WTC11 (cell line): ENCODE measurements at places on chromosomes 16 and 17.

DNA sequence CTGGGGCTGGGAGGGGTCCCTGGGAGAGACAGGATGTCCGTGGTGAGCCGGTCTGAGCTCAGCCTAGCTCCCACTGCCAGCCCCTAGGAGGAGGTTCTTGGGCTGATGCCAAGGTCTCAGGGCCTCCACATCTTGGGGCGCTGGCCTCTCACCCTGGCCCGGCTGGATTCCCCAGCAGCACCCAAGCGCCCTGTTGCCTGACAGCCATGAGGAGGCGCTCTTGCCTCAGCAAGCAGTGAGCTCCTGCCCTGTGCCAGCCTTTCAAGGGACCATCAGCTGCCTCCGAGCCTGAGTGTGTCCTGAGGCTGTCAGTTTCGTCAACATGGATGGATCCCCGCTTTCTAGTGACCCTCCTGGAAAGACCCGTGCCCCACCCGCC is 234.9 kb upstream of the CIBAR2 start:
- no peak overlapping the region for H3K27ac ChIP-seq
- H3K4me3 ChIP-seq = no peak overlapping the region
- DNase-seq = peak; percentile 77
- H3K27me3 ChIP-seq = no peaks in the 10 kb centered on the region; the same call in 1 of the 2 replicates
- H3K4me1 ChIP-seq = peaks cover 10% of the 10 kb centered on the region
- H3K36me3 ChIP-seq = no peaks in the 10 kb centered on the region

- peaks cover 5% of the 10 kb centered on the region; the same call in 1 of the 2 replicates for H3K36me3 ChIP-seq
- no peak overlapping the region for H3K27ac ChIP-seq
- no peaks in the 10 kb centered on the region; the same call in 1 of the 2 replicates for H3K27me3 ChIP-seq
- no peaks in the 10 kb centered on the region for H3K4me1 ChIP-seq
- H3K4me3 ChIP-seq = no peak overlapping the region
Measured at GRCh38 chr16:16850274-16850673, 471.3 kb downstream of the NPIPA7 start.

- H3K27ac ChIP-seq = no peak overlapping the region
- DNase-seq = peak; percentile 73
- H3K27me3 ChIP-seq = no peaks in the 10 kb centered on the region
- H3K4me3 ChIP-seq = no peak overlapping the region
- no peaks in the 10 kb centered on the region for H3K4me1 ChIP-seq
- peaks cover 10% of the 10 kb centered on the region; the same call in 1 of the 2 replicates for H3K36me3 ChIP-seq
Measured at GRCh38 chr17:75504347-75505151, 10.8 kb downstream of the CASKIN2 start.

DNA sequence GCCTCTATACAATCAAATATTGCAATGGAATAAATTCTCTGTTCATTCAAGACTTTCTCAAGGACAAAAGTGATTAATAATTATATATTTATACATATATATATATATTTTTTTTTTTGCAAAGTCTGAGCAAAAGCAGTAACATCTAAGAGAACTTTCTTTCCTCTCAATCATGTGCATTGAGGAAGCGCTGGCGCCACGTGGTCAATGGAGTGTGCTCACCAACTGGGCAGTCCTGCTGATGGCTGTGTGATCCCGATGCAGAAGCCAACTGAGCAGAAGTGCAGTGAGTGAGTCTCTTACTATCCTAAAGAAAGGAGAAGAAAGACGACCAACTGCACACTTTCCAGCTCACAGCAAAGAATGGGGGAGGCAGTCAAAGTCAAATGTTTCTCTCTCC is 37.2 kb upstream of the ULK2 start:
- no peak for DNase-seq
- peaks cover 60% of the 10 kb centered on the region for H3K36me3 ChIP-seq
- no peaks in the 10 kb centered on the region for H3K4me1 ChIP-seq
- no peaks in the 10 kb centered on the region for H3K27me3 ChIP-seq

DNA sequence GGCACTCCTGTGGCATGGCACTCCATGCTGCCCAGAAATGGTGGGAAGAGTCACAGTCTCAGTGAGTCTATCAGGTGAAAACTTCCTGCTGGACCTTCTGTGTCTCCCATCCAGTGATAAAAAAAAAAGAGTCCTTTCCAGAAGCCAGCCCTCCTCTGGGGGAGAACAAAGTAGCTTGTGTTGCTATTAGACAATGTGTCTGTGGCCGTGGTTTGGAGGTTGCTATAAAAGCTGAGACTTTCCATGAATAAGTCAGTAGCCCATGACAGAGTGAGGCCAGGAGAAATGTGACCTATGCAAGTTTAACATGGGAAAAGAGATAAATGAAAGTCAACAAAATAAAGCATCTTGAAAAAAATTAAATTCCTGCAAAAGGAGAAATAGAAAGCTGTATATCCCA is 250.7 kb upstream of the MON1B start:
- no peak for DNase-seq
- peaks cover 23% of the 10 kb centered on the region for H3K36me3 ChIP-seq
- no peak overlapping the region for H3K27ac ChIP-seq
- H3K27me3 ChIP-seq = peaks cover 3% of the 10 kb centered on the region; the same call in 1 of the 2 replicates
- H3K4me3 ChIP-seq = no peak overlapping the region

GRCh38 chr16:78932355-78932943 is 668.1 kb downstream of the MAF start:
- no peaks in the 10 kb centered on the region for H3K27me3 ChIP-seq
- peaks cover 3% of the 10 kb centered on the region; the same call in 1 of the 2 replicates for H3K4me1 ChIP-seq
- no peak overlapping the region for H3K4me3 ChIP-seq
- no peak overlapping the region; the same call in 1 of the 2 replicates for H3K27ac ChIP-seq
- DNase-seq = no peak

- H3K4me1 ChIP-seq = peaks cover 9% of the 10 kb centered on the region
- no peak overlapping the region for H3K27ac ChIP-seq
- H3K36me3 ChIP-seq = no peaks in the 10 kb centered on the region
- H3K27me3 ChIP-seq = no peaks in the 10 kb centered on the region
Measured at GRCh38 chr17:14366199-14366598, 65.3 kb downstream of the HS3ST3B1 start.

GRCh38 chr17:76414334-76415295 is 30.2 kb downstream of the SPHK1 start:
- no peak for DNase-seq
- H3K27me3 ChIP-seq = no peaks in the 10 kb centered on the region
- peaks cover 8% of the 10 kb centered on the region; the same call in 1 of the 2 replicates for H3K36me3 ChIP-seq
- peak overlapping the region; percentile 13 for H3K27ac ChIP-seq

DNA sequence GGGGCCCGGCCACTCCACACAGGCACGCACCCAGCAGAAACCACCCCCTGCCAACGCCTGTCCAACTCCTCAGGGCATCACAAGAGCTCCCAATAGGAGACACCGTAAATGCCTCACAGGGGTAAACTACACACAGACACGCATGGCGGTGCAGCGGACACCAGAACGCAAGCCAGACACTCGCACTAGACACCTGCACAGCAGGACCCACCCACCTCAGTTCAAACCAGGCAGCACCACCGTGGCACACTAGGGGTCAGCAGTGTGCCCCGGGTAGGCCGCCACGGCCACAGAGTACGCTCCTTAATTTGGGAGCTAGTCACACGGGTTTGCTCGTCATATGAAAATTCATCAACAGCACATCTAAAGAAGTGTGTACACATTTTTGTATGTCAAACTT is 3.4 kb downstream of the SLC38A10 start:
- no peak overlapping the region for H3K4me3 ChIP-seq
- peak; percentile 76 for DNase-seq
- no peaks in the 10 kb centered on the region for H3K27me3 ChIP-seq
- peaks cover 7% of the 10 kb centered on the region; the same call in 1 of the 2 replicates for H3K36me3 ChIP-seq

- H3K27ac ChIP-seq = no peak overlapping the region
- no peak for DNase-seq
Measured at GRCh38 chr16:3317315-3317999, 12.2 kb downstream of the ZNF75A start.

GRCh38 chr16:35255186-35255803 is 1795.9 kb downstream of the TP53TG3F start:
- H3K4me3 ChIP-seq = no peak overlapping the region
- H3K36me3 ChIP-seq = peaks cover 58% of the 10 kb centered on the region
- H3K27ac ChIP-seq = no peak overlapping the region

DNA sequence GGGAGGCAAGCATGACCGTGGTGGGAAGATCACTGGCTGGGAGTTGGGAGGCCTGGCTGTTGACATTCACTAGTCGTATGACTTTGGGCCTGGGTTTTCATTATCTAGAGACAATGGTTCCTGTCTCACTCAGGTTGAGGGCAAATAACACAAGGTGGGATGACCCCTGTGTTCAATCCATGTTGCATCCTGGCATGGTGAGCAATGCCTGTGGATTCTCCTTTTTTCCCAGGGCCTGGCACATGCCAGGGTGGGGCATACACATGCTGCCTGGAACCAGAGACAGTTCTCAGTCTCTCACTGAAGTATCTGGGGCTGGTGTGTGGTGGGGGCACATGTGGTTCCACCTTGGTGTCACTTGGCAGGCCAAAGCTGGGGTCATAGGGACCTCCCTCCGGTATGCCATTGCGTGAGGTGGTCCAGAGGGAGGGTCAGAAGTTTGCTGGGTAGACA is 5.4 kb downstream of the THRA start:
- peak overlapping the region; percentile 53 for H3K4me3 ChIP-seq
- no peak for DNase-seq
- peaks cover 76% of the 10 kb centered on the region for H3K4me1 ChIP-seq
- H3K36me3 ChIP-seq = no peaks in the 10 kb centered on the region
- peaks cover 15% of the 10 kb centered on the region for H3K27me3 ChIP-seq
